ENCODE measurements at places on chromosomes 12 and 14. TPM values are rescaled to one million over a fixed set of nuclear protein-coding genes. Genes with fewer than 3 reads are reported as not detected.

GRCh38 chr14:69543341-69544115 lies 31.1 kb downstream of the CCDC177 start:
- DNase-seq: no peak

GRCh38 chr12:38736821-38737220 lies 168.6 kb downstream of the CPNE8 start:
- DNase-seq: no peak

- DNase-seq: no peak
Observed at GRCh38 chr12:48765753-48766162, 23.1 kb downstream of the ADCY6 start.

DNA sequence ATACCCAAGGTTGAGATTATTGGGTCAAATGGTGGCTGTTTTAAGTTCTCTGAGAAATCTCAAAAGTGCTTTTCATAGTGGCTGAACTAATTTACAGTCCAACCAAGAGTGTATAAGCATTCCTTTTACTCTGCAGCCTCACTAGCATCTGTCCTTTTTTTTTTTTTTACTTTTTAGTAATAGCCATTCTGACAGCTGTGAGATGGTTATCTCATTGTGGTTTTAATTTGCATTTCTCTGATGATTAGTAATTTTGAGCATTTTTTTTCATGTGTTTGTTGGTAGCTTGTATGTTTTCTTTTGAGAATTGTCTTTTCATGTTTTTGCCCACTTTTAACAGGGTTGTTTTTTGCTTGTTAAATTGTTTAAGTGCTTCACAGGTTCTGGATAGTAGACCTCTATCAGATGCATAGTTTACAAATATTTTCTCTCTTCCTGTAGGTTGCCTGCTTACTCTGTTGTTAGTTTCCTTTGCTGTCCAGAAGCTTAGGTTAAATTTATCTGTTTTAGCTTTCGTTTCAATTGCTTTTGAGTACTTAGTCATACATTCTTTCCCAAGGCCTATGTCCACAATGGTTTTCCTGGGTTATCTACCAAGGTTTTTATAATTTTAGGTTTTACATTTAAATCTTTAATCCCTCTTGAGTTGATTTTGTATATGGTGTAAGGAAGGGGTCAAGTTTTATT lies 881.3 kb upstream of the SEL1L start:
- DNase-seq: no peak

- no peak for DNase-seq
Observed at GRCh38 chr12:47748899-47749298, 9.8 kb downstream of the RAPGEF3 start.

- no peak for DNase-seq
Observed at GRCh38 chr14:100786131-100786530, 39.8 kb upstream of the MEG3 start.

KLHDC1 gene
- 6.6 TPM for polyA plus RNA-seq

TGM1 gene
- polyA plus RNA-seq: 2.3 TPM

CALCOCO1 gene
- 129 TPM for polyA plus RNA-seq

GIT2 gene
- polyA plus RNA-seq: 33.7 TPM

C12orf56 gene
- polyA plus RNA-seq: 1.1 TPM

MSRB3 gene
- polyA plus RNA-seq: 22.5 TPM

LRIG3 gene
- 33.3 TPM for polyA plus RNA-seq

CIROP gene
- polyA plus RNA-seq: 0.04 TPM

Measured in right renal pelvis (tissue), 4 donors.